Neural crest cell (in vitro differentiated cells): ENCODE measurements at places on chromosomes 11 and 22. TPM values are rescaled to one million over a fixed set of nuclear protein-coding genes. Genes with fewer than 3 reads are reported as not detected.

GRCh38 chr22:27195094-27195493 lies 537.7 kb downstream of the MIAT start:
- no peak for DNase-seq

DNA sequence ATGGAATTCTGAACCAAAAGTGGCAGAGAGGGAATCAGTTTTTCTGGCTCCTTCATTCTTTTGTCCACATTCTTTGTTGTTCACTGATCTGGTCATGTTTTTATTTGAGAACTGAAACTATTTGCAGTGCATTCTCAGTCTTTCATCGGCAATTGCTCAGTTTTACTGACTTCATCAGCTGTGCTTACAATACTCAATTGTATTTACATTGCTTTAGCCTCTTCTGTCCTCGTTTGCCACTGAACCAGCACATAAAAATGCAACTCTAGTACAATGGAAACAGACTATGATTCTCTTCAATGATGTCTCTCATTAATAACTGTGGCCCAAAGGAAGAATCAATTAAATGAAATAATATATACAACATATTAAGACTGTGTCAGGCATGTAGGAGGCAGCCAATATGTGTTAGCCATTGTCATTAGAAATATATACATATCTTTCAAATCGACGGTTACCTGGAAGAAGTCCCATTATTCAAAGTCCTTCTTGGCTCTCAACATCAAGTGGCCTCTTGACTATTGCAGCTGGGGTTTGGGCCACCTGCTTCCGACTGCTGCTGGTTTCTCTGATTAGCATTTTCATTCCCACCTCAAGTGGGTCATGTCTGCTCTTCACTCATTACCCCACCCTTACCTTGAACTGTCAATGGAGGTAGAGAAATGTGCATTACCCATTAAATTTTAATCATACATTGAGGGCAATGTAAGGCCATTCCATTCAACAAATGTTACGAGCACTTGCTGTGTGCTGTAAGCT lies 600.1 kb downstream of the INSC start:
- no peak for DNase-seq

DNA sequence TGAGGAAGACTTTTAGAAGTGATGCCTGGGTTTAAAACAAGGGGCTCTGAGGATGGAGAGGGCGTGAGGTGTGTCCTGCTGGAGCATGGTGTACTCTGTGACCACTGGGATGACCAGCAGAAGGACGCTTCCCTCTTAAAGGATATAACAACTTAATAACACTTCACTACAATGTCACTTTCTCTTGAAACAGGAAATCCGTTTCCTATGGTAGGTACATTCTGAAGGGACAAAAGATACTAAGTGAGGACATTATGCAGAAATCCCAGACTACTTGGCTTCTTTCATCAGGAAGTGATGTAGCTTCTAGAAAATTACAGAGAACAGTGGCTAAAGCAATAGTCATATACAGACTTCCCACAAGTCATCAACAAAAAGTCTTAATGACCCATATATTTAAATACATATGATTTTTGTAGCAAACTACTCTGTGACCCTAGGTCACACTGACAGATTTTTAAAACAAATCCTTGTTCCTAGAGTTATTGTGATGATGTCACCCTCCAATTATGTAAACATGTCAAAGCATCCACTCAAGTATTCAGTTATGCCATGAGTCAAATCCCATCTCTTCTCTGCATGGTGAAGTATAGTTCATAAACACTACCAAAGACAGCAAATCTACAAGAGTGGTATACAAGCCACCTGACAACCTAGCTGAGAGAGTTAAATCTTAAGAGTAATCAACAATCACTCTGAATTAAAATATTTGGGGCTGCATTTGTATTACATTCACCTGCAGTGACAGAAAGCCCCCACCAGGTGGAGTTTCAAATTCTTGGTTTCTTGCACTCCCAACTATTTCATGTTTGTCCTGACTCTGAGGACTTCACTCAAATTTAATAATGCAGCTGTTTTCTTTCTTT lies 32.8 kb downstream of the PITPNB start:
- DNase-seq = peak; percentile 26

DNA sequence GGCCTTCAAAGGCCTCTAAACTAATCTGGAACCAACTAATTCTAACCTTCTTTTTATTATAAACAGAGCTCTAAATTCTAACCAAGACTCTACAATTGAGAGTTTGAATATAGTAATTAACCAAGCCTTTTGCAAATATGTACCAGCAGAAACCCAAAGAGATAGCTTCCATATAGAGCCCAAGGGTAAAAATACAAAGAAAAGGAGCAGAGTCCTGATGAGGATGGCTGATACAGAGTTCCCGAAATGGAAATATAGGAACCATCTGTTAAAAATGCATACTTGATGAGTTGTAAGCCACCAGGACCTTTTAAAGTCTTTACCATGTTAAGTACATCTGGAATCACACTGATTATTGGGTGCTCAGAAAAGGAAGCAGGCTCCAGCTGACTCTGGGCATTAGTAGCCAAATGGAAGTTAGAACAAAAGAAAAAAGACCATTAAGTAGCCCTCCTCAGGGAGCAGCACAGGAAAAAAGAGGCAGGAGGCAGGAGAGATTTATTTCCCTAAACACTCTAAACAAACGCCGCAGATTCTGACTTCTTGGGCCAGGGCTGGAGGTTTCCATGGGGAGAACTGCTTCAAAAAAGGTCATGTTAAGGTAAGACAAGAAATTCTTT lies 463.1 kb upstream of the FAT3 start:
- DNase-seq = no peak

DNA sequence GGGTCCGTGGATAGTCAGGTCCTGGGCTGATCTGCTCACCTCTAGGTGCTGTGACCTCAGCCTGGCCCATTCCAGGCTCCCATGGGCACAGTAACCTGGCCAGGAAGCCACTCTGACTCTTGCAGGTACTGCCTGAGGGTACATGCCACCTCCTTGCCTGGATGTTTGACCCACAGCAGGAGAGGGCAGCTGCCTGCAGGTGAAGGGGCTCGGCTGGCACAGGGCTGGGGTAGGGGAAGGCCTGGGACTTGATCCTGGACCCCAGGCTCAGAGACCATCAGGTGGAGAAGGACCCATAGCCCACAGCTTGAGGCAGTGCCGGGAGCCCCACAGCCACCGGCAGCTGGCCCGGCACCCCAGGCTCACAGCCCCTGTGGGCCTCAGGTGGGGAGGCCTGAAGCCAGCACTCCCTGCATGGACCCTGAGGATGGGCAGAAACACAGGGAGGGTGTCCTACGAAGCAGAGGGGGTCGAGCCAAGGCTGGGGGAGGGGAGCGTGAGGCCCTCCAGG lies 2.7 kb downstream of the LRRC56 start:
- no peak for DNase-seq

GRCh38 chr11:117384045-117384444 lies 56.4 kb downstream of the CEP164 start:
- DNase-seq = no peak

DNA sequence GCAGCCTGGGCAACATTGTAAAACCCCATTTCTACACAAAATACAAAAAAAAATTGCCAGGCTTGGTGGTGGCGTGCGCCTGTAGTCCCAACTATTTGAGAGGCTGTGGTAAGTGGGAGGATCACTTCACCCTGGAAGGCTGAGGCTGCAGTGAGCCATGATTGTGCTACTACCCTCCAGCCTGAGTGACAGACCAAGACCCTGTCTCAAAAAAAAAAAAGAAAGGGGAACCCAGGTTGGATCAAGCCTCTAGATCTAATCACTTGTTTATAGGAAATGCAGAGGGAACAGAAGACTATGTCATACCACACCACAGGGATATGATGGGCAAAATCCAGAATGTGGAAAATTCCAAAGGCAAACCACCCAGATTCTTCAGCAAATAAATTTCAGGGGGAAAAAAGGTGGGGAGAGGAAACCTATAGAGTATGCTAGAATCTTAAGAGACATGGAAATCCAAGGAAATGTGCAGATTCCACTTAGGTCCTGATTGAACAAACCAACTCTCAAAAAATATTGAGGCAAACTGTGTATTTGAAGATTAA lies 16.5 kb upstream of the MALAT1 start:
- DNase-seq = no peak

GRCh38 chr22:37519268-37520195 lies at the start of gene CARD10:
CARD10 (minus strand) TSS chr22:37519415; CDS start chr22:37519200, 215 bp downstream.
- no peak for DNase-seq

DNA sequence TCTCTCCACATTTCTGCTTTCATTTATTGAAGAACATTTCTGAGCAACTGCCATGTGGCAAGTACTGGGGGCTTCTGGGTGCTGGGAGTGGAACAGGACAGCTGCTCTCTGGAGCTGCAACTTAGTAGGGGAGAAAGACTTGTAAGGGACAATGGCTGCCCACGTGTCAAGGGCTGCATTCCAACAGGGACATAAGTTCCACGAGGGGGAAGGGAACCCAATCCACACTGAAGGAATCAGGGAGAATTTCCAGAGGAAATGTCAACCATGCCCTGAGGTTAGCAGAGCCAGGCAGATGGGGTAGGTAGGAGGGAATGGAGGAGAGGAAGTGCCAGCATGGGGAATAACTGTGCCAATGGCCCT lies 1.7 kb downstream of the MAPK8IP2 start:
- DNase-seq = no peak

- DNase-seq = no peak
Observed at GRCh38 chr11:81569999-81570398, 1163.7 kb downstream of the FAM181B start.

- DNase-seq = no peak
Observed at GRCh38 chr11:76579056-76579751, 91.3 kb downstream of the LRRC32 start.

GRCh38 chr11:9575260-9576240 lies 2.1 kb downstream of the WEE1 start:
- peak; percentile 34 for DNase-seq

- DNase-seq = peak; percentile 62
Observed at GRCh38 chr11:61776561-61777075, 15.8 kb downstream of the TMEM258 start.

DNA sequence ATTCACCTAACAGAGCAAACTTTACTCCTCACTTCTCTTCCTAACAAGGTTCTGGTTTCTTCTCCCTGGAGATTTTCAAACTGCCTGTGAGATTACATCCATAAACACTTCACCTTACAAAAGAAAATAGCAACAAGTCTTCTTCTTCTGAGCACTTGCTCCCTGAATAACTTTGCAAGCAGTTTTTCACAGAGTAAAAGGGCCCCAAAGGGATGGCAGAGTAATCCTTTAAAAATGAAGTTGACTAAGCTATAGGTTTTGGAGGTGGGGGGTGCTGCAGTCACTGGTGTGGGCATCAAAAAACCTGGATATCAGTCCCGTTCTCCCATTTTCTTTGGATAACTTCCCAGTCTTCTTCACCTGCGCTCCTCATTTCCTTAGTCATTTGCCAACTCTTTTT lies 484.9 kb downstream of the MIAT start:
- no peak for DNase-seq

- no peak for DNase-seq
Observed at GRCh38 chr11:120698918-120699317, 187.4 kb downstream of the GRIK4 start.

Gene MYEOV
- 0.16 and 0.35 TPM in 2 replicates for total RNA-seq

Gene CSF2RB
- total RNA-seq = not detected in 2 replicates

Gene MS4A7
- total RNA-seq = not detected in 2 replicates

Gene OTOG
- not detected in 2 replicates for total RNA-seq

Gene TUBA8
- 2.0 and 2.8 TPM in 2 replicates for total RNA-seq

Gene FAM227A
- total RNA-seq = 7.3 and 7.8 TPM in 2 replicates

Gene ALDH3B1
- 0.23 and 0.35 TPM in 2 replicates for total RNA-seq

Gene IFITM2
- total RNA-seq = 55.0 and 67.2 TPM in 2 replicates

Gene KCNQ1
- 0.86 and 0.91 TPM in 2 replicates for total RNA-seq

Gene IPO7
- 199 and 223 TPM in 2 replicates for total RNA-seq

Gene MAPK8IP2
- 30.4 and 31.8 TPM in 2 replicates for total RNA-seq

Gene SPON1
- 12.2 and 13.2 TPM in 2 replicates for total RNA-seq
